ENCODE measurements at places on chromosomes 6 and 20.

- no peak for DNase-seq
Measured at GRCh38 chr6:1231941-1232340, 80.0 kb upstream of the FOXQ1 start.

- no peak for DNase-seq
Measured at GRCh38 chr20:18585134-18585533, 2.7 kb upstream of the DTD1 start.

DNA sequence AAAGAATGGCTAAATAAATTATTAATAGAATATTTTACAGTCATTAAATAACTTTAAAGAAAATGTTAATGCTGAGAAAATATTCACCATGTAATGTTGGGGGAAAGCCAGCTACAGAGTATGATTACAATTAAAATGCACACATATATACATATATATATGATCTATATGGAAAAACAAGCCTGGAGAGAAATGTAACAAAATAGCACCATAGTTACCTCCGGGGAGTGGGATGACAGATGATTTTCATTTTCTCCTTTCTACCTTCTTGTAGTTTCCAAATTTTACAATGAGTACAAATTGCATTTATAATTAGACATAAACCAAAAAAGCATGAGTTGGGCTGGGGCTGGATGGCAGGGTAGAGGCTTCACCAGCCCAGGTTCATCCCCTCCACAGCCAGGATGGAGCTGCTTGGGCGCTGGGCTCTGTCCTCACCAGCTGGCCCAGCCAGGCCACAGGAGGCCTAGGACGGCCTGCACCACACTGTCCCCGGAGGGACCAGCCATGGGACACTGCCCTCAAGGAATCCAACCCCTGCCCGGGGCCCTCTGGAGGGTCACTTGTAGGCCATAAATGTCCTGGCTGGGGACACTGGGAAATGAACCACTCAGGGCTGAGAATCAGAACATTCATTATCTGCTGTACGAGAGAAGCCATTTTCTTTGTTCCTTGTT, 10.3 kb downstream of the C20orf203 start:
- DNase-seq = no peak

GRCh38 chr6:13243033-13243432, 85.3 kb downstream of the TBC1D7 start:
- no peak for DNase-seq

DNA sequence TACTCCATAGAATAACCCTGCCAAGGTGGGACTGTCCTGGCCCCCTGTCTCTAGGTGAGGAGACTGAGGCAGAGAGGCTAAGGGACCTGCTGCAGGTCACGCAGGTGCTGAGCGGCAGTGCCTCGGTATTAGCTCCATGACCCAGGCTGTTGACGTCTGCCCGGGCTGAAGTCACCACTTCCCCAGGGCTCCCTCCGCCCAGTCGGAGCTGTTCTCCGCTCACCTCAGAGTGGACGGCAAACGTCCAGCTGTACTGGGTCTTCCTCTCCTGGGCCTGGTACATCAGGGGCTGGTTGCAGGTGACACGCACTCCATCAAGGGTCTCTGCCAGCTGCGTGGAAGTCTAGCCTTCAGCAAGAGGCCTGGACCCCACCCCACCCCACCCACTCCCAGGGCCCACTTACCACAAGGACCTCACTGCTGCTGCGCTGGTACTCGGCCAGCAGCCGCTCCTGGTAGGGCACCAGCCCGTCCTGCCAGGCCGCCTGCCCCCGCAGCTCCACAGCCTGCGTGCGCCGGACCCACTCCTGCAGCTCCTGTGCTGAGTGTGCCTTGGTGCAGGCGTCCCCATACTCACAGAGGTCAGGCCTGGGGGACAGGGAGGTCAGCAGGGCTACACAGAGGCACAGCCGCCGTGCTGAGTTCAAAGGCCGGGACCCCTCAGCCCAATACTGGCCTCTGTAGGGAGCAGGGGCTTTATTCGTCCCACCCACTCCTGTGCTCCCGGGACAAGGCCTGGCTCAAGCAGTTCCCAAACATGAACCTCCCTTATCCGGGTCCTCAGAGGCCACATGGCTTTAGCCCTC, 3.6 kb downstream of the HELZ2 start:
- DNase-seq = no peak

Data from Calu3 (cell line).